Renal pelvis (tissue), 12 donors: ENCODE measurements at places on chromosomes 12 and 14. TPM values are rescaled to one million over a fixed set of nuclear protein-coding genes. Genes with fewer than 3 reads are reported as not detected.

Gene HNRNPA1
- 3,268 TPM for polyA plus RNA-seq

- DNase-seq = no peak
Observed at GRCh38 chr12:52313461-52313860, 7.7 kb downstream of the KRT83 start.

Gene SLC35F4
- 3.7 TPM for polyA plus RNA-seq

- DNase-seq = no peak
Observed at GRCh38 chr12:108576660-108577234, 14.4 kb downstream of the ISCU start.

DNA sequence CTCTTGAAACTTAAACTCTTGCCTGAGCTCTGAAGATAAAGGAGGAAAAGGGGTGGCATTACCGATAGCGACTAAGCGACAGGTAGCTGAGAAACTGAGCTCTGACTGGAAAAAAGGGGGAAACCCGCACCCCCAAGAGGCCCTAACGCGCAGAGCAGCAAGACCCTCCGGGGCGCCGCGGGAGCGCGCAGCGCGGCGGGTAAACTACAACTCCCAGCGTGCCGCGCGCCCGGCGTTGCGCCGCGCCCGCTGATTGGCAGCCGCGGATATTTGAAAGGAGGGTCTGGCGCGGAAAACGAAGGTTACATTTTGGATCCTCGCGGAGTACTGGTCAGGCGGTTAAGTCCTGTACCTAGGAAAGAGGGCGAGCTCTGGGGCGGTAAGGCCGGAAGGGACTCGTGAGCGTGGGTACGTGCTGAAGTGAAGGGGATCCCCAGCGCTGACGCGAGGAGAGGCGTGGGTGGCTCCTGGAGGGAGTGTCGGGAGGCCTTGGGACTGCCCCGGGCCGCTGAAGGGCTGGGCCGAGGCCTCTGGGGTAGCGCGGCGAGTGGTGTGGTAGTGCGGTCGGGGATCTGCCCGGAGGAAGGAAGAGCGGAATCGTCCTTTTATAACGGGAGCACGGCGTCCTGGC lies at the start of gene ESPL1:
TSS of gene ESPL1 (plus strand) at position 301 of the 631 bp plus-strand sequence. CDS start 468 bp downstream, outside the sequence.
- DNase-seq = peak; percentile 80
